ENCODE measurements at places on chromosomes 12 and 14.

- DNase-seq: no peak
Observed at GRCh38 chr12:87305481-87305880, 723.7 kb downstream of the C12orf50 start.

GRCh38 chr12:73714655-73715054 is 823.0 kb upstream of the ATXN7L3B start:
- DNase-seq: no peak

DNA sequence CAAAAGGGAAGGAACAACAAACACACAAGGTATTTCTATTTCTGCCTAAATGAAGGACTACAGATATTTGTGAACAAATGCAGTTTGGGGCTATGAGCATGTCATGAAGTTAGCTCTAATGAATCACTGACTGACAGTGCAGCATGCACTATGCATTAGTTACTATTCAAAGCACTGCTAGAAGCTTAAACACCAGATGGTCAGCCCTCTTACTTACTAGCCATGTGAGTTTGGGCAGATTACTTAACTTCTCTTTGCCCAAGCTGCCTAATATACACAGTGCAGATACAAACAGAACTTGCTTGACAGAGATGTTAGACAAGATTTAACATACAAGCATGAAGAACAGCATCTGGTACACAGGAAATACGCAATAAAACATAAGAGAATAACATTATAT is 96.0 kb downstream of the ATXN2 start:
- peak; percentile 58 for DNase-seq

GRCh38 chr14:67515386-67516079 is 17.6 kb upstream of the PLEKHH1 start:
- no peak for DNase-seq

- no peak for DNase-seq
Observed at GRCh38 chr12:52872644-52873389, 24.0 kb upstream of the KRT78 start.

DNA sequence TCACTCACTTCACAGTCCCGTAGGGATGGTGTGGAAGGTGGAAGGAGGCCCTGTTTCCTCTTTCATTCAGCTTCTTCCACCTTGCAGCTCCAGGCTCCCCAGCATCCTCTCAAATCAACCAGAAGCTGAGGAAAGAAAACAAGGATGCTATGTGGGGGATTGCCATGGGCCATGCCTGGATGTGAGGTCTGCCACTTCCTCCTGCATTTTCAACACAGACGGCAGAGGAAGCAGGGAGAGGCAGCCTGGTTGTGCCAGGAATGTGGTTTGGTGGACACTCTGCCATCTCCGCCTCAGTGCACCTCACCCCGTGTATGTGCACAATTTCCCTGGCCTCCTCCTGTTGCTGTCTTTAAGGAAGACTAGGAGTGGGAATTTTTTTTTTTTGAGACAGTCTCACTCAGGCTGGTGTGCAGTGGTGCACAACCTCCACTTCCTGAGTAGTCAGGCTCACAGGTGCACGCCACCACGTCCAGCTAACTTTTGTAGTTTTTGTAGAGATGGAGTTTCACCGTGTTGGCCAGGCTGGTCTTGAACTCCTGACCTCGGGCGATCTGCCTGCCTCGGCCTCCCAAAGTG is 99.2 kb downstream of the SLC15A4 start:
- no peak for DNase-seq

GRCh38 chr14:52089218-52089617 is 20.4 kb upstream of the NID2 start:
- DNase-seq: no peak

GRCh38 chr12:12405882-12406281 is 49.0 kb downstream of the BORCS5 start:
- no peak for DNase-seq

DNA sequence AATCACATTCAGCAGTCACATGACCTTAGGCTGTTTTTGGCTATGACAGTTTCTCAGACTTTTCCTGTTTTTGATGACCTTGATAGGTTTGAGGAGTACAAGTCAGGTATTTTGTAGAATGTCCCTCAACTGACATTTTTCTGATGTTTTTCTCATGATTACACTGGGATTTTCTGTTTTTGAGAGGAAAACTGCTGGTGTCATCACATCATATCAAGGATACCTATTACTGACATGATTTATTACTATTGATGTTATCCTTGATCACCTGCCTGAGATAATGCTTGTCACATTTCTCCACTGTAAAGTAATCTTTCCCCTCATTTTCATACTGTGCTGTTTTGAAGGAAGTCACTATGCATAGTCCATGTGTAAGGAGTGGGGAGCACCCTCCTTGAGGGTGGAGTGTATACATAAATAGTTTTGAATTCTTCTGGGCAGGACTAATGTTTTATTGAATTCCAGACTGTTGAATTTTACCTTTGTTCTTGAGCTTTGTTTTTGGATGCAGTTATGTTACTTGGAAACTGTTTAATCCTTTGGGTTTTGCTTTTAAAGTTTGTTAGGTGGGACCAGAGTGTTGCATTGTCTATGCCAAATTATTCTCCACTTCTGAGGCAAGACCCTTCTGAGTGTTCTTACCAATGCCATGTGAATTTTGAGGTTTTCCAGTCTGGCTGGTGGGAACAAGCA is 444.5 kb upstream of the FAR2 start:
- no peak for DNase-seq

GRCh38 chr14:95885866-95886265 is 9.2 kb downstream of the TUNAR start:
- DNase-seq: no peak

- no peak for DNase-seq
Observed at GRCh38 chr14:90777830-90778485, 38.3 kb downstream of the TTC7B start.

DNA sequence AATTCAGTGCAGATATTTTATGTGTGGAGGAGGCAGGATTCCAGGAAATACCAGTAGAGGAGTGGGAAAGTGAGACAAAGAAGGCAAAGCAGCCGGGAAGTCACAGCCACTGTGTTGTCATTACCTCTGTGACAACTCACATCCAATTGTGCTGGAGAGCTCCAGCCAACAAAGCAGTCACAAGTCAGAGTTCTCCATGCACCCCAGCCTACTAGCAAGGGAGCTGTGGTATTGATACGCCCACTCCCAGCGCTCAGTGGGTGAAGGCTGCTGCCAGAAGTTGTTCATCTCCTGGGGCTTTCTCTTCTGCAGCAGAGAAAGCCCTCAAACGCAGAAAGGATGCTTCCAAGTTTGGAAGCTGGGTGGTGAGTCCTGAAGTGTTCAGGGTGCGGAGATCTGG is 93.9 kb downstream of the DICER1 start:
- DNase-seq: no peak

DNA sequence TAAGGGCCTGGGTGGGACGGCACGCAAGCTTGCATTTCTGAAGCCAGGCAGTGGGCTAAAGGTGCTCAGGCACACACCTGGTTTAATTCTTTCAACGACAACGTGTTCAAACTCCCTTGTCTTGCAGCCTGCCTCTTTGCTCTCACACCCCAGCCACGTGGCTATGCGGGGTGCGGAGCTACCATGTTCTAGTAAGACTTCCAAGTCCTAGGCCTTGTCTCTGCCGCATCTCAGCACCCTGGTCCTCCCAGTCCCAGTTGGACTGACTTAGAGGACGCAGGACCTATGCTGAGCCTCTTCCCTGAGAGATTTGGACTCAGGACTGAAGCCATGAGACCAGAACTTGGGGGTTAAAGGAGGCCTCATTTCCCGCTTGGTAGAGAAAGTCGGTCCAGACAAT is 62.2 kb downstream of the CLMN start:
- no peak for DNase-seq

GRCh38 chr12:64877363-64878004 is 53.0 kb downstream of the TBC1D30 start:
- no peak for DNase-seq

- DNase-seq: peak; percentile 97
Observed at GRCh38 chr12:58364389-58365086, 423.2 kb downstream of the ATP23 start.

DNA sequence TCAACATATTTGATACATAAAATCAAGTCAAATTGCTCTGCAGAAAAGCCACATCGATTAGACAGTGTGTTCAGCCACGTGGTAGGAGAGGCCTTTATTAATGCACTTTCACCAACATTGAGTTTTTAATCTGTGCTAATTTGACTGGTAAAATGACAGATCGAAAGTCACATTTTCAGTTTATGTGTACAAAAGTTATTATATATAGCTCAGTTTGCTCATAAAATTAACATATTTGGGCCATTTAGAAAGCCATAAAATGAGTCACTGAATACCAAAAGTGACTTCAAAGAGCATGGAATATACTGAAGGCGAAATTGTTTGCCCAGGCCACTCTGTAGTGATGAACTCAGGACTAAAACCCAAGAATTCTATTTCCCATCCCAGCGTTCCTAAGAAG is 26.0 kb downstream of the C12orf42 start:
- DNase-seq: no peak

DNA sequence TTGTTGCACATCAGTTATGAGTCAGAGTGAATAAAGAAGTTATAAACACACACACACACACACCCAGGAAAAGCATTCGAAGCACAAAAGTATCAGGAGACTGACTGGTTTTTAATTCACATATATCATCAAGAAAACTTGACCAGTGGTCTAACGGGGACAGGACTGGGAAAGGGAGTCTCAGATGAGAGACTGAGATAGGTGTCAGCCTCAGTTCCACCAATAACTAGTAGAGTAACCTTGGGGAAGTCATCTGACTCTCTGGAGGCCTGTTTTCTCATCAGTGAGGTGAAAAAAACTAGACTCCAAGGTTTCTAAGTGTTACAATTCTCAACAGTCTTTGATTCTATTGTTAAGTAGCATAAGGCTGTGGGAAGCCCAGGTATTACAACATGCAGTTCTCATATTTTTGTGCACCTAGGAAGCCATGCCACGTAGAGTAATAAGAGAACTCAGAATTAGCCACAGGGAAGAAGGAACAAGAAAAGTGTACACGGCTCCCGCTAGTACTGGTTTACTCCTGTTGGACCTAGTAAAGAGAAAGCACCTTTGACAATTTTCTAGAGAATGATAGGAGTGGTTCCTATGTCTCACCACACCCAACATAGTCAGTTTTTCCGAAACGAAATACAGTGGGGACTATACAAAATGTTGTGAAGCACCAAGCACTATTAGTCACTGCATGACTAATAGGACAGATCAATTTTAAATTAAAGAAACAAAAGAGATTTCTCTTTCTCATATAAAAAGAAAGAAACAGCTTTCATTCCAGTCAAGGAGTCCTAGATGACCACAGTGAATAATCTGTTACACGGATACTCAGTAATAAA is 5.0 kb downstream of the PPTC7 start:
- no peak for DNase-seq

DNA sequence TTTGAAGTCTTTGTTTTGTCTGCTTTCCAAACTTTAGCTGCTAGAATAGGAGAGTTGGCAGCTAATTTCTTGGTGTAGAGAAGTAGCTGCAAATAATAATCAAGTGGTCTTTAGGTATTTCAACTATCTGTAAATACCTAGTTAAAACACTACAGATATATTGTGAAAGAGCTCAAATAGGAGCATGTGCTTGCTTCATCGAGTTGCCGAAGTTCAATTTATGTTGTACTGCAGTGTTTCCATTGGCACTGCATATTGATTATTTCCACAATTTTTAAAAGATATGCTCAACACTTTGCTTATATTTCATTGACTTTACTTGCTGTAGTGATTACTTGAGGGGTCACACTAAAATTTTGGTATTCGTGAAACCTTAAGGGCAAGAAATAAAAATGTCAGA is 131.6 kb upstream of the BMP4 start:
- DNase-seq: no peak

All from AG04450 (cell line).